ENCODE measurements at places on chromosomes 16 and 17.

GRCh38 chr17:382644-383533 is 30.3 kb upstream of the RPH3AL start:
- DNase-seq: peak; percentile 95

DNA sequence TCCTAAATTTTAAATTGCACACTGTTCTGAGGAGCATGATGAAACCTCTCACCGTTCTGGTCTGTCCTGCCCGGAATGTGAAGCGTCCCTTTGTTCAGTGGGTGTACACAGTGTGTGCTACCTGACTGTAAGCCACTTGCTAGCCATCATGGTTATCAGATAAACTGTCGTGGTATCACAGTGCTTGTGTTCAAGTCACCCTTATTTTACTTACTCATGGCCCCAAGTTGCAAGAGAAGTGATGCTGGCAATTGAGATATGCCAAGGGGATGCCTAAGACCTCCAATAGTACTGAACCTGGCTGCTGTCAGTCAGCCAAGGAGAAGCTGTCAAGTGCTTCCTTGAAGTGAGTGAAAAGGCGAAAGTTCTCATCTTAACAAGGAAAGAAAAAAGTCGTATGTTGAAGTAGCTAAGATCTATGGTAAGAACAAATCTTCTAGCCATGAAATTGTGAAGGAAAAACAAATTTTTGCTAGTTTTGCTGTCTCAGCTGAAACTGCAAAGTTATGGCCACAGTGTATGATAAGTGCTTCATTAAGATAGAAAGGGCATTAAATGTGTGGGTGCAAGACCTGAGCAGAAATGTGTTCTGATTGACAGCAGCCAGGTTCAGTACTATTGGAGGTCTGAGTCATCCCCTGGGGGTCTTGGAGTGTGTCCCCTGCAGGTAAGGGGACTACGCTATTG is 5.8 kb downstream of the PIK3R6 start:
- DNase-seq: no peak

- no peak for DNase-seq
Observed at GRCh38 chr16:85945424-85945751, 46.4 kb downstream of the IRF8 start.

DNA sequence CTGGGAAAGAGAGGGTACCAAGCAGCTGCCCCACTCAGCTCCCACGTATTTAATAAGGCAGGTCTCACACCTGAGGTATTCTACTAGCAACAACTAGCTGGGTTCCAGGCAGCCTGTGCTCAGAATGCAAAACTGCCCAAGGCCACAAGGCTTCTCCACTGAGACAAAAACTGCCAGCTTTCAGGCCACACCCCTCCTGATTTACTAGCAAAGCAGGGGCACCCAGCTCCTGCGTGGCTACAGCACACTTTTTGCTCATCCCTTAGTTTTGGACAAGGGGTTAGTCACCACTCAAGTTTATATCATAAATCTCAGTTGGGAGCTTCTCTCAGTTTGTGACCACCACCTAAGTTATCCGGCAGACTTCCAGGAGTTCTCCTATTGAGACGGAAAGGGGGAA is 494.6 kb downstream of the CDH11 start:
- DNase-seq: no peak

DNA sequence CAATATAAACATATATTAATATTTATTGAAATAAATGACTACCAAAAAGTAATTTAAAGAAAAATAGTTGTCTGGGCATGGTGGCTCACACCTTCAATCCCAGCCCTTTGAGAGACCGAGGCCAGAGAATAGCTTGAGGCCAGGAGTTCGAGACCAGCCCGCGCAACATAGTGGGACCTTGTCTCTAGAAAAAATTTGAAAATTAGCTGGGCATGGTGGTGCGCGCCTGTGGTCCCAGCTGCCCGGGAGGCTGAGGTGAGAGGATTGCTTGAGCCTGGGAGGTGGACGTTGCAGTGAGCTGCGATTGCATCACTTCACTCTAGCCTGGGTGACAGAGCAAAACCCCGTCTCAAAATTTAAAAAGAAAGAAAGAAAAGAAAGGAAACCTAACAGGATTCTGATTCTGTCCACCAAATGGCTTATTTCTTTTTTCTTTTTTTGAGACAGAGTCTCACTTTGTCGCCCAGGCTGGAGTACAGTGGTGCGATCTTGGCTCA is 3.4 kb upstream of the BPTF start:
- DNase-seq: no peak

DNA sequence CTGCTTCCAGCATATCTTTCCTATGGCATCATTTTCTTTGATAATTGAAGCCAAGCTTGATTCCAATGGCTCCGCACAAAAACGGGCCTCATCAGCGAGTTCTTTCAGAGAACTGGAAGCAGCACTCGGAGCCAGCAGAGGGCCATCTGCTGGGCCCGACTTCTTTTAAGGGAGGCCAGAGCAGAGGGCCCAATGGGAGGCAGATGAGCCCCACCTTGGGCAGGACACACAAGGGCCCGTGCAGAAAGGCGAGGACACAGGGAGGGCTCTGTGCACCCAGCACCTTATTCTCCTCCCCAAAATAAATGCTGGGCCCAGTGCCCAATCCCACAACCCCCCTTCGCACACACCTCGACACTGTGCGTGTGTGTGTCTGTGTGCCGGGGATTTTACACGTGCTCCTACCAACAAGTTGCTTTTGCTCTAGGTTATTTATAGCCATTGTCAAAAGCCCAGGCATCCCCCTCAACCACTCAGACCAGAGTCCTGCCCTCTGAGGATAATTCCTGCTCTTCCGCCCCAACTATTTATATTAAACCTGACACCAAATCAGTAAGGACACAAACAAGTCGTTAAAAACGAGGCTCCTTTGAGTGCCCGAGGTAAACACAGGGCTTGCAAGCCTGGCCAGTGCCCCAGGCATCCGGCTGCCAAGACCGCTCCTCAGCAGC is 6.8 kb downstream of the AXIN2 start:
- no peak for DNase-seq

- no peak for DNase-seq
Observed at GRCh38 chr17:1180958-1181752, 1.4 kb upstream of the ABR start.

DNA sequence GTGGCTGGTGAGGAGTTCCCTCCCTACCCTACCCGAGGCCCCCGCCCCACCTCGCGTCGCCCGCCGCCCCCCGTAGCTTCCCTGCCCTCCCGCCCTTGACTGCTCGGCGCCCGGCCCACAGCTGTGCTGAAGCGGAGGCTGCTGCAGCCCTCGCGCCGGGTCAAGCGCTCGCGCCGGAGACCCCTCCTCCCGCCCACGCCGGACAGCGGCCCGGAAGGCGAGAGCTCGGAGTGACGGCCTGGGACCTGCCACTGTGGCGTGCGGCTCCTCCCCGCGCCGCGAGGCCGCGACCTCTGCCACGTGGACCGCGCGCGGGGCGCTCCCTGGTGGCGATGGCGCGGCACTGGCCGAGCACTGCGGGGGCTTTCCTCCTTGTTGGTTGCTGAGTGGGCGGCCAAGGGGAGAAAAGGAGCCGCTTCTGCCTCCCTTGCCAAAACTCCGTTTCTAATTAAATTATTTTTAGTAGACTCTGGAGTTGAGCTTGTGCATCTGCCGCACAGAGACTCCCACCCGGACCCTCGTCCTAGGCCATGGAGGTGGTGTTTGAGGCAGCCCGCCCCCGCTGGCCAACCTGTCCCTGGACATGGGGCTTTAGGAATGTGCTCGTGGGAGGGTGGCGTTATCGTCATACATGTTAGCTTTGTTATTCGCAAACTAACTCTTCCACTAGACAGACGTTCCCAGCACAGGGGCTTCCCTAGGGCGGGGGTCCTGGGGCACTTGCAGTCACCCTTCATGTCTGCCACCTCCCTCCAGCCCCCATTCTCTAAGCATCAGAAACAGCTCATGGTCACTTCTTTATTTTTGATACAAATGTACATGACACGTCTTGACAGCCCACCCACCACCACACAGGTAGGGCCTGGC is 4.4 kb downstream of the TP53I13 start:
- DNase-seq: no peak

GRCh38 chr17:31388770-31389656 is 2.5 kb upstream of the RAB11FIP4 start:
- peak; percentile 57 for DNase-seq

- DNase-seq: no peak
Observed at GRCh38 chr16:86298758-86299134, 211.6 kb upstream of the FOXF1 start.
